ENCODE measurements at places on chromosomes 12 and 14.

- H3K4me1 ChIP-seq = no peaks in the 10 kb centered on the region
- DNase-seq = peak; percentile 55
- H3K36me3 ChIP-seq = no peaks in the 10 kb centered on the region
- no peaks in the 10 kb centered on the region for H3K27me3 ChIP-seq
- no peak overlapping the region for H3K4me3 ChIP-seq
Observed at GRCh38 chr12:99287136-99287535, 360.4 kb upstream of the GARIN6 start.

DNA sequence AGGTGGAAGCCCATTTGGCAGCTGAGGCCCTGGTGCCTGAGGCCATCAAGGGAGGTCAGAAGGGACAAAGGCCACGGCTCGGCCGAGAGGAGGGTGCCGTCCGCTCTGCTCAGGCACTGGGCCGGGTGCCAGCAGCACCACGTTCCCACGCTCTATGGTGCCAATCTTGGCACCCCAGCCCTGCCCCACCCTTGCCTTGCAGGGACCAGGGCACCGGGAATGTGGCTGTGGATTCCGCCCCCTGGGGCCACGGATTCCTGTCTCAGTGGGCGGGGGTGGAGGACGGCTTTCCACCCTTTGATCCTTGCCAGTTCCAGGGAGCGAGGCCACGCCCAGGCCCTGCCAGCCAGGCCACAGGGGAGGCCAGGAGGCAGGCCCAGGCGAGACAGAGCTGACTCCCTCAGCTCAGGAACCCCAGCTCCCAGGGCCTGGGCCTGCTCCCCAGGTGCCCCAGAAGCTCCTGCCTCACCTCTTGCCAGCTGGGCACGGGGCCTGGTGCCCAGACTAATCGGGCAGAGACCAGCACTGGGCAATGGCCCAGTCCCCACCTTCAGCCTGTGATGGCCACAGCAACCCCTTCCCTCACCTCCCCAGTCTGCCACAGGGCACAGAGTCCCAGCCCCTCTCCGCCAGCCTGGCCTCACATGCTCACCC, 26.4 kb upstream of the GPR132 start:
- H3K27ac ChIP-seq = no peak overlapping the region
- peaks cover 3% of the 10 kb centered on the region for H3K4me1 ChIP-seq
- no peak overlapping the region for H3K4me3 ChIP-seq
- peaks cover 2% of the 10 kb centered on the region for H3K27me3 ChIP-seq
- no peaks in the 10 kb centered on the region for H3K36me3 ChIP-seq
- no peak for DNase-seq

GRCh38 chr12:52814710-52815155, 817 bp upstream of the KRT4 start:
- H3K4me3 ChIP-seq = no peak overlapping the region
- no peaks in the 10 kb centered on the region for H3K36me3 ChIP-seq
- H3K4me1 ChIP-seq = no peaks in the 10 kb centered on the region
- no peaks in the 10 kb centered on the region for H3K27me3 ChIP-seq
- no peak for DNase-seq
- H3K27ac ChIP-seq = no peak overlapping the region

GRCh38 chr14:102891111-102891510, 31.4 kb upstream of the AMN start:
- H3K4me3 ChIP-seq = no peak overlapping the region
- DNase-seq = no peak
- no peaks in the 10 kb centered on the region for H3K36me3 ChIP-seq
- no peaks in the 10 kb centered on the region for H3K4me1 ChIP-seq

- no peak overlapping the region for H3K4me3 ChIP-seq
- H3K36me3 ChIP-seq = no peaks in the 10 kb centered on the region
- no peaks in the 10 kb centered on the region for H3K4me1 ChIP-seq
- no peak for DNase-seq
- no peak overlapping the region for H3K27ac ChIP-seq
- H3K27me3 ChIP-seq = no peaks in the 10 kb centered on the region
Observed at GRCh38 chr14:77230914-77231313, 40.1 kb downstream of the NGB start.

DNA sequence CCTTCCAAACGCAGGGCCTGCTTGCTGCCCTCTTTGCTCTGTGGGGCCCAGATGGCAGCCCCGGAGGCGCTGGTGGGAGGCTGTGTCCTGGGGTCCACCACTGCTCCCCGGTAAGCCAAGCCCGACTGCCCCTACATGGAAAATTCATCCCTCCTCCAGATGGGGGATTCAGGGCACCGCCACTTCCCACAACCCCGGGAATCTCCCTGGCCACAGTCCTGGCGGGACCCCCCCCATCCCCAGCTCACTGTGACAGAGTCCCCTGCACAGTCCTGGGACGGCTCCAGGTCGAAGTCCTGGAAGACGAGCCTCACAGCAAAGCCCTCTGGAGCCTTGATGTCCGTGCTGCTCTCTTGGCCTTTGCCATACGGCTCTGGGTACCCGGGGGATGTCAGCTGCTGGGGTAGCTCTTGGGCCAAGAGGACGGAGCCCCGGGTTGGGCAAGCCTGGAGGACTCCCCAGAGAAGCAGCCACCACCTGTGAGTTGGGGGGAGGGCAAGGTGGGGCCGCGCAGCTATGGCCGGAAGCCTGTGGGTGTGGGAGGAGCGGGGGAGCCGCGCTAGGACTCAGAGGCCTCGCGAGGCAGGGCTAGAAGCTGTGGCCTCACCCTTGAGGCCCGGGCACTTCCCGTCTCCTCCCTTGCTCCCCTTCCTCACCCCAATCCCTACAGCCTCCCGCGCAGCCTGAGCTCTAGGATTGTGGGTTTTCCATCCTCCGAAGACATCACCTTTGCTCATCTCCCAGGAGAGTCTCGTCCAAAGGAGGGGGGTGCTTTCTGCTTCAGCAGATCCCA, 815 bp downstream of the C1RL start:
- H3K36me3 ChIP-seq = no peaks in the 10 kb centered on the region
- H3K4me1 ChIP-seq = no peaks in the 10 kb centered on the region
- H3K4me3 ChIP-seq = peak overlapping the region; percentile 90
- DNase-seq = peak; percentile 91
- no peaks in the 10 kb centered on the region for H3K27me3 ChIP-seq
